ENCODE measurements at places on chromosomes 7 and 10.

DNA sequence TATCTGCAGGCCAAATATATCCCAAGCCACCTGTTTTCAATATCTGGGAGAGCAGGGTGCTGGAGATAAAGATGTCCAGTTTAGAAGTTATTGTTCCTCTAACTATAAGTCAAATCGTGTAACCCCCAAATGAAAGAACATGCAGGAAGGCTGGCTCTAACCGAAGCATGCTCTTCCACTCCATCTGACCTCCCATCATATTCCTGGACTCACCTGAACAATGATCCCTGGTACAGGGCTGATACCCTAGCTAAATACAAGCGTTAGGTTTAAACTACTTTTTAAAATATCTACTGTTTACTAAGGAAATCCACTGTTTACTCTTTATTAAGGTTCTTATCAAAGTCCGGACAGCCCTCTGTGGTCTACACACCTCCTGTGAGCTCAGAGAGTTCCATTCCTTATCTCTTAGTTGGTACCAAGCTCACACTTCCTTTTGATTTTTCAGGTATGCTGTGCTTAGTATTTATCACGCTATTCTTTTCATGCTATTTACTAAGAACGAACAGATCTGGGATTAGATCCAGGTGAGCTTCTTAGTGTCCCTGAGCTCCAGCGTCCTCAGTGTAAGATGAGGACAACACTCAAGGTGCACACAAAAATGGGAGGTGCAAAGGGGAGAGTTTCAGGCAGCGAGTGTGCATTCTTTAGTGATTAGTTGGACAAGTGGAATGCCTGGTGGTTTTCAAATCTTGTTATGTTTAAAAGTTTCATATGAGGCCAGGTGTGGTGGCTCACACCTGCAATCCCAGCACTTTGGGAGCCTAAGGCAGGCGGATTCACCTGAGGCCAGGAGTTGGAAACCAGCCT, 23.6 kb upstream of the COBL start:
- DNase-seq = peak; percentile 31

DNA sequence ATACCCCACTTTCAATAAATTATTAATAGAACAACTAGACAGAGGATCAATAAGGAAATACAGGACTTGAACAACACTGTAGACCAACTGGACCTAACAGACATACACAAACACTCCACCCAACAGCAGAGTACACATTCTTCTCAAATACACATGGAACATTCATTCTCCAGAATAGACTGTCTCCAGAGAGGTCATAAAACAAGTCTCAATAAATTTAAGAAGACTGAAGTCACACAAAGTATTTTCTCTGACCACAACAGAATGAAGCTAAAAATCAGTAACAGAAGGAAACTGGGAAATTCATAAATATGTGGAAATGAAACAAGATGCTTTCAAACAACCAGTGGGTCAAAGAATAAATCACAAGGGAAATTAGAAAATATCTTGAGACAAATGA, 119.8 kb downstream of the SMURF1 start:
- no peak for DNase-seq

DNA sequence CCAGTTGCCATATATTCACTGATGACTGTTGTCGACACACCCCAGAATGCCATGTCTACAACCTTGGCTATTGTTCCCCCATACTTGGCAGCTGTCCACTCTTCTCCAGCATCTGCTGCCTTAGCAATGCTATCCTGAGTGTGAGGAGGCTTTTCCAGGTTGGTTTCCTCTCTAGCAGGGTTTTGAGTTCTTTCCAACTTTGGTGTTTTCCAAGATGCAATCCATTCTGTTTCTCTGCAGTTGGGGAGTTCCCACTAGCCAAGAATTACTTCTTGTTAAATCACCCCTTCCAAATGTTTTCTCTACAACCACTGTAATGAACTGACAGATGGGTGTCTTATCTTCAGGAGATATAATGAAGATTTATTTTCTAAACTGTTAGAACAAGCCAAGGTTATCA, 617.4 kb downstream of the CCSER2 start:
- no peak for DNase-seq

DNA sequence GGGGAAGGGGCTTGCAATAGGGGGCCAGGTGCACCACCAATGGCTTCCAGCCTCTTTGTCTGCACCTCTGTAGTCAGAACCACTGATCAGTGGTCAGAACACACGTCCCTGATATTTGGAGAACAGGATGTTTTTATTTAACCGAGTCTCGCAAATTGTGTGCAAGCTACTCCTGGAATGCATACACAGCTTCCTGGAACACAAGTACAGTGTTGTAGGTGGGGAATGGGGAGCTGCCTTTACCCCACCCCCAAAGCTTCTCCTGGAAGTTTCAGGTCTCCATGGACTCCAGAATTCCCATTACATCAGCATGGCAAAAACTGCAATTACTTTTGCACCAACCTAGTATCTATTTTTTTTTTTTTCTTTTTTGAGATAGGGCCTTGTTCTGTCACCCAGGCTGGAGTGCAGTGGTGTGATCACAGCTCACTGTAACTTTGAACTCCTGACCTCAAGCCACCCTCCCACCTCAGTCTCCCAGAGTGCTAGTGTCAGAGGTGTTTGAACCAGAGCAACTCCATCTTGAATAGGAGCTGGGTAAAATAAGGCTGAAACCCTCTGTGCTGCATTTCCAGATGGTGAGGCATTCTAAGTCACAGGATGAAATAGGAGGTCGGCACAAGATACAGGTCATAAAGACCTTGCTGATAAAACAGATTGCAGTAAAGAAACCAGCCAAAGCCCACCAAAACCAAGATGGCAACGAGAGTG, 374.0 kb downstream of the CALN1 start:
- DNase-seq = no peak

GRCh38 chr10:34061841-34062240, 727.4 kb upstream of the NRP1 start:
- DNase-seq = no peak

- no peak for DNase-seq
Measured at GRCh38 chr7:101865455-101865854, 48.0 kb downstream of the CUX1 start.

GRCh38 chr7:127256041-127256725, 3.4 kb upstream of the GRM8 start:
- no peak for DNase-seq

- DNase-seq = peak; percentile 67
Measured at GRCh38 chr10:101782811-101783735, at the start of gene NPM3. Gene NPM3, minus strand, starts transcription at chr10:101783446. Its CDS starts 56 bp downstream, at chr10:101783390.

GRCh38 chr10:290026-290725, 154.9 kb downstream of the ZMYND11 start:
- DNase-seq = no peak

- DNase-seq = no peak
Measured at GRCh38 chr10:74337330-74338016, 186.5 kb downstream of the ADK start.

GRCh38 chr10:113142601-113143362, 192.7 kb downstream of the TCF7L2 start:
- DNase-seq = no peak

- no peak for DNase-seq
Measured at GRCh38 chr7:122726881-122727280, 24.2 kb upstream of the RNF148 start.

- DNase-seq = no peak
Measured at GRCh38 chr7:1623810-1624209, 46.3 kb upstream of the ELFN1 start.

- no peak for DNase-seq
Measured at GRCh38 chr7:21938463-21938862, 7.2 kb downstream of the CDCA7L start.

GRCh38 chr10:127524229-127524628, 24.9 kb upstream of the NPS start:
- no peak for DNase-seq

DNA sequence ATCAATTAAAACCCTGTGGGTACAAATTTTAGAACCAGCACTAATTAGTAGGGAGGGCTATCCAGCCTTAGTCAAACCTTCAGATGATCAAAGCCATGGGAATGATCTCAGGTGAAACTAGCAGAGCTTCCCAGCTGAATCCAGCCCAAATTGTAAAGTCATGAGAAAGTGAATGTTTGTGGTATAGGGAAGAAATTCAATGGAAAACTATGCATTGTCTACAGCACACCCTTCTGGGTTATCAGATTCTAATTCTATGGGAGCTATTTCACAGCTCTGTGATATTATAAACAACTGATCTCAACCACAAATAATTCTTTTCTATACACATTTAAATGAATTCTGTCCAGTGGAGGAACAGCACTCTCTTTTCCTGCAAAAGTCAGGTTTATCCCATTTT, 24.6 kb upstream of the BMPER start:
- no peak for DNase-seq

DNA sequence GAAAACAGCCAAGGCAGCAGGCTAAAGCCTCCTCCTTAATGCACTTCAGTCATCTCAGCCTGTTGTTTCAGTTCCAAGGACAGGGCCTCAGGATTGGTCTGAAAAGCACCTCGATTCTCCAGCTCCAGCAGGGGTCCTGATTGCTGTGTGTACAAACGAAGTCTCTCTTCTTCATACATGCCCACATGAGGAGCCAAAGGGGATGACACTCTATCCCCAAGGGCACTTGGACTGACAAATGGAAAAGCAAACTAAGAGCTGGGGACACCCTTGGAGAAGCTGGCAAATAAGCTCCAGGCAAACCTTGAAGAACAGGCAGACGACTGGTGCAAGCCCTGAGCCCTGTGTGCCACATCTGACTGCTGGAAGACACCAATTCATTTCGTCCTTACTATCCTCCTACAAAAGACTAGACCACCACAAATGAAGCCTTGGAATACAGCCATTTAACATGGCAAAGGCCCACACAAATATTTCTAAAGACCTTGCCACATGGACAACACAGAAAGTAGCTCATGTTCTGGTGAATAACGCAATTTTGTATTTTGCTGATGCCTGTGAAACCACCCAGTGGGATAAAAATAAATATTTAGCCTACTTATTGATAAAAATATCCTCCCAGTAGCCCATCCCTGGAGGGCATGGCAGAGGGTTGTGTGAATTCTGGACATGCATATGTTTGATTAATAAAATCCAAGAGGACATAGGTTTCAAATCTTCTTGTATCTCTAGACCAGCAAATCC, 61.9 kb downstream of the PARD3 start:
- DNase-seq = no peak

DNA sequence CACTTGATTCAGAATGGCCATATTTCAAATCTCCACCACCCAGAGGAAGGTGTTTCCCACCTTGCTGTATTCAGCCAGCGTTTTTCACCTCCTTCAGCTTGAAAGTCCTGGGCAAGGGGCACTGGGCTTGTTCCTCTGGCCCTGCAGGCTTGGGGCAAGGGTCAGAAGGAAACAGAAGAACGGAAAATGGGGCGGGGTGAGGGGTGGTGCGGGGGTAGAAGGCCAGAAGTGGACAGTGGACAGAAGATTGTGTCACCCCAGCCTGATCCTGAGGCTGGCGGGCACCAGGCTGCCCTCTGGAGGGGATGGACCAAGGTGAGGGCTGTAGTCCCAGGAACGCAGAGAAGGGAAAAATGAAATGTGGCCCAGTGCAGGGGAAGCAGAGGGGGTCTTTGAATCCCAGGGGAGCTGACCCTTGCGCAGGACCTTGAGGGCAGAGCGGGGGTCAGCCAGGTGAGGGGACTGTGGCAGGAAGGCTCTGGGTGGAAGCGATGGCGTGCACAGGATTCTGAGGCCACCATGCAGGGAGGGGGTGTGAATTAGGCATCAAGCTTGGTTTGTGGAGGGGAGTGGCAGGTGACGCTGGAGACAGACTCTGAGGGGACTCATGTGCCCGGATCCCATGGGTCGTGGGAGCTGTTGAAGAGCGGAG, 23.0 kb downstream of the TMEM120A start:
- no peak for DNase-seq

GRCh38 chr7:91233212-91233611, 31.0 kb upstream of the FZD1 start:
- no peak for DNase-seq

GRCh38 chr10:70055550-70055949, 2.9 kb downstream of the MACROH2A2 start:
- no peak for DNase-seq

GRCh38 chr10:104197364-104197763, 34.8 kb downstream of the CFAP43 start:
- DNase-seq = no peak

DNA sequence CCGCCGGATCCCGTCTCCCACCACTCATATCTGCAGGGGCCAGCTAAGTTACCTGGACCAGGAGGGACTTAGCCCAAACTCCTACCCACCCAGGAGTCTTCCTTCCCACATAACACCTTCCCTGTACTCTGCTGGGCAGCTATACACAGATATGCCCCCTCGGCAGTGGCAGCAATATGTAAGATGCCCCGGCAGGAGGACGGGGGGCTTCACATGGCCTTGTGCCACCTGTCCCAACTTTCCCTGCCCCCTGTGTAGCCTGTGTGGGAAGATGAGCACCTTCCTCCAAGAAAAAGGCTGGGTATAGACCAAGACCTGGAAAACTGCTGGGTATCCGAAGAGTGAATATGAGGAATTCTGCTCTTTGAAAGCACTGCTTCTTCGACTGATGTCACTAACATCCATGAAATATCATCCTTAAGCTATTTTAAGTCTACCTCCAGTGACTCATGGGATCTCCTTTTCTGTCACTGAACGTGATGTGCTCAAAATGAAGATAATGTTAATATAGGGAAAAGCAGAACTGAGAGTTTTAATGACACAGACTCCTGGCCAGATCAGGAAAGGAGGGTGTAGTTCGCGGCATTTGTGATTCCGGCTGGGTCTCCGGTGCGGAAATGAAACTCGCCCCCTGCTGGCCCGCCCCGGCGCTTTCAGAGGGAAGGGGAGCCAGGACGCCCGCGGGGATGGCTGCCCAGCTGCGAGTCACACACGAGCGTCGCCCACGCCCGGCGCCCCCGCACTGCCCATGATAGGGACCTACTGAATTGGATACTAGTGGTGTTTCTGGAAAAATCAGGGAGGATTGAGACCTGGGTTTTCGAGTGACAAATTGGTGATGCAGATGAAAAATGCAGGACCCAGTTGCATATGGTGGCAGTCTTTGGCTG, 256.9 kb upstream of the NFE2L3 start:
- DNase-seq = peak; percentile 89

DNA sequence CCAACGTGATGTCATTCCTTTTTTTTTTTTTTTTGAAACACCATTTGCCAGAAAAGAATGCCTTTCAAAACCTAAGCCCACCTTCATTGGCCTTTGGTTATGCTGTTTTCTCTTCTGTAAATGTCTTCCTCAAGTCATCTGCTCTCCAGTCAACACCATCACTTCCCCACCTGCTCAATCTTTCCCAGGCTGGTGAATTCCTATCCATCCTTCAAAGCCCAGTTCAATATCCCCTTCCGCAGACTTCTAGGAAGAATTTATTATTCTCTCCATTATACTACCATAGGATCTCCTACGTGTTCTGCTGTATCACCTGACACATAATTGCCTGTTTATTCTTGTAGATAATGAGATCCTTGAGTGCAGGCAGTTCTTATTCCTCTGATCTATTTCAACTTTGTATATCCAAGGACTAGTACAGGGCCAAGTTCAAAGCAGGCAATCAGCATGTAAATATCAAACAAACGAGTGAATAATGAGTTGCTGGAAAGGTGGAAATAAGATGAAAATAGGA, 73.5 kb upstream of the PRR15 start:
- no peak for DNase-seq
